ENCODE measurements at places on chromosomes 2 and 18.

- DNase-seq, result no peak
Measured at GRCh38 chr2:15982285-15983044, 42.1 kb downstream of the MYCN start.

DNA sequence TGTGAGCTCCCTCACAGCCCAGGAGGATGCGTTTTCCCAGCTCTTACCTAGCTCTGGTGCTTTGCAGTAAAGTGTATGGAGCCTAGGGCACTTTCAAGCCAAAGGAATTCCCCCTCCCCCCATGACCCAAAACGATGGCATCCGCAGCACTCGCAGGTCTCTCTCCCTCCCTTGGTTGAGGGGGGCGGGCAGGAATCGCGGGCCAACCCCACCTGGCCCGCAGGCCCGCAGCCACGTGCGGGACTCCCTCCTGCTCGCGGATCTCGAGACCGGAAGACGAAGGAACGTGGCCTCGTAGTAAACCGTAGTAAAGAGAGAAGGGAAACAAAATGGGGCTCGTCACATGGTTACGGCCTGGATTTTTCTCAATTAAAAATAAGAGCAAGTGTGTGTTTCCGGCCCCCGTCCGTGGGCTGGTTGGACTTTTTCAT lies 8.5 kb downstream of the IRS1 start:
- DNase-seq, result no peak

DNA sequence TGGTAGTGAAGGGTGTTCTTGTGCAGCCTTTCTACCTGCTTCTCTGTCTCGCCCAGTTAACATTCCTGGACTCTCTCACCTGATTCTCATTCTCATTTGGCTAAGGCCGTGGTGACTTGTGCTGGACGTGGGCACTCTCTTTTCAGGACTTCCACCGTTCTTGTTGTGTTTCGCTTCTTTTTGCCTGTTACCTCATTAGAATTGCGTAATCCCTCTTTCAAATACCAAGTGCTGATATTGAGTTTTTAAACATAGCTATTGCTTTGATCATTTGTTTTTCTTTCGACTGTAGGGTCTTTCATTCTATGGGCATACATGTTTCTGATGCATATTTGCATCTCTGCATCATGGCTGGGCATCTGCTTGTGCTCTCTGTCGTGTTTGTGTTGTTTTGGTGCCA lies 287.0 kb downstream of the ALPK2 start:
- no peak for DNase-seq

DNA sequence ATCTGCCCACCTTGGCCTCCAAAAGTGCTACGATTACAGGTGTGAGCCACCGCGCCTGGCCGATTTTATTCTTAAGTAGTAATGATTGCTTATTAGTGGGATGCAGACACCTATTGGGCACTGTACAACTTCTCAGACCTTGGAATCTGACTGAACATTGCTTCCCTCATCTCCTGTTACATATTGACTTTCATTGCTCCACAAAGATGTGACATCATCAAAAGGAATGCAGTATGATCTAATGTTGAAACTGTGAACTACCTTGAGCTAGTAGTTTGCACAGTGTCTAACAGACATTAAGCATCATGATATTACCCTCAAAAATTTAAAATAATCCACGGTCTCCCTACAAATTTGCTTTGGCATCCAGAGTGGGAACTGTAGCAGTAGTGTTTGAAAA lies 109.8 kb upstream of the SIX2 start:
- DNase-seq, result no peak

DNA sequence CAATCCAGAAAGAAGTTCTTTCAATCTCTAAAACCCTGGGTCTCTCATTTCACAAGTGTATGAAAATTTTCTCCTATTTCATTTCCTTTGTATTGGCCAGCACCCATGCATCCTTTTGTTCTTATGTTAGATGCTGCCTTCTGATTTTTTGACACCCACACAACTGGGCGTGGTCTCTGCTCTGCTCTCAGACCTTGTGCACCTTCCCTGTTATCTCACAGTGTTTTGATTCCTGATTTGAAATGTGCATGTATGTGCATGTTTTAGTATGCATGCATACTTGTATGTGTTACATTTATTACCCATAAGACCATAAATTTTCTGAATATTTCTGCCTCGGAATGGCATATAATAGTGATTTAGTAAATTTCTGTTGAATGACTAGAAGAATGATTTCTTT lies 152.2 kb downstream of the CTNNA2 start:
- DNase-seq, result no peak

GRCh38 chr2:176794392-176794791 lies 418.2 kb upstream of the HNRNPA3 start:
- DNase-seq, result no peak

DNA sequence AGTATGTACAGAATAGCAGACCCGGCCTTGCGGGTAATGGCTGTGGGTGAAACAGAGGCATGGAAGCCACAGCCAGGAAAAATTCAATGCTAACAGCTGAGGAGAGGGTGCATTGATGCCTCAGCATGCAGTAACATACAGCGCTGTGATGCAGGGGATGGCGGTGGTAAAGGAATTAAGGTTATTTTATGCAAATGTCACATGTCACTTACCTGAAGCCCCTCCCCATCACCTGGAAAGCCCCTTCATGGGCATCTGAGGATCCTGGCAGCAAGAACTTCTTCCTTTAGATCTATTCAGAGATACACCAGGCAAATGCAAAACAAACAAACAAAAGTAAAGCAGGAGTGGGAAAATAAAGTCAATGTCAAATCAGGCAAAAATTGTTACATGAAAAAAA lies 1.7 kb upstream of the SP110 start:
- no peak for DNase-seq

DNA sequence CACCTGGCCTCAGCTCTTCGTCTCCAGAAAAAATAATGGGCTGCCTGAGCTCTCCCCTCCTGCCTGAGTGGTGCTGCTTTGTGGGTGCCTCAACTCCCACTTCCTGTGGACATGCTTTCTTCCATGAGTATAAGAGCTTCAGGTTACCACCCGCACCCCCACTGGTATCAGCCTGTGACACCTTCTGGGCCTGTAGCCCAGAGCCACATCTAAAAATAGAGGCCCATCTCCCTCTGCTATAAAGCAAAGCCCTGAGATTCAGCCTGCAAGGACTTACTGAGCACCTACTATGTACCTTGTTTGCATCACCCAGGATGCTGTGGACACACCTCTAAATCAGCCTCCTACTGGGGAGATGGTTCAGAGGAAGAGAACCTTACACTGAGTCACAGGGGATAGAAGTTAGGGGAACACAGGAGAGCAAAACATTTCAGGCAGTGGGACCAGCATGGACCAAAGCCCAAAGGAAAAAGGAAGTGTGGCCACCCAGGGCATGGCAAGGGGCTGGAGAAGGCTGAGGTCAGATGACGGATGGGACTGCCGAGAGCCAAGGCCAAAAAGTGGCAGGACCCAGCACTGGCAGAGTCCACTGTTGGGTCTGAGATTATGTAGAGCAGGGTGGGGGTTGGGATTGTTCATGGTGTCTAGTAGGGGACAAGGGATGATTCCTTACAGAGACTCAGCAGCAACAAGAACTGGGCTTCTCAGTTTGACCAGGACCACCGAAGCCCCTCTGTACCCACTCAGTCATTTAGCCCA lies 123.7 kb upstream of the PPP1CB start:
- no peak for DNase-seq

DNA sequence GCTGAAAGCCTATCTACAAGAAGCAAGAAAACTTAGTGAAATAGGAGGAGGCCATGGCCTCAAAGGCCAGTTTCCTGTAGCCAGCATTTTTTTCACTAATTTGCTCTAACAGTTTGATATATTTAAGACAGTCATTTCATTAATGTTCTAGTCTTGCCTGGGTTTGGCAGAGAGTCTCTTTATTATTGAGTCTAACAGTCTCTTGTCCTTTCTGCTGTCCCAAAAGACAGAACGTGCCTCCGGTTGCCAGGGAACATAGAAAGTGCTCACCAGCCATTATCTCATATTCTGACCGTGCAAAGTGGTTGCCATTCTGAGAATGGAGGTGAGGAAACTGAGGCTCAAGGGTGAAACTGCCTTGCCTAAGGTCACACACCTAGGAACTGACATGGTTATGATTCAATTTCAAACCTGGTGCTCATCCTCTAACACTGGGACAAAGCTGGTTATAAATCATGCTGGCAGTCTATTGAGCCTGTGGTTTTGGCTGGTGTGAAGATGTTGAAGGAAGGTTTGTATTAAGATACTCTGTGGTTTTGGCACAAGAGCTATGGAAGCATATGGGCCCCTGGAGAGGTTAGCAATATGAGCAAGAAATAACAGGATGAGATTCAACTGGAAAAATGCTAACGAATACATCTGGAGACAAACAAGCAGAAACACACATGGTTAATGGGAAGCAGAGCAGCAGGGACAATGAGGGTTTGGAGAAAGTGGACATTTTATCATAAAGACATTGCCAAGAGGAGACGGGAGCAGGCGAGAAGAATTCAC lies 903.3 kb upstream of the KLHL29 start:
- no peak for DNase-seq

DNA sequence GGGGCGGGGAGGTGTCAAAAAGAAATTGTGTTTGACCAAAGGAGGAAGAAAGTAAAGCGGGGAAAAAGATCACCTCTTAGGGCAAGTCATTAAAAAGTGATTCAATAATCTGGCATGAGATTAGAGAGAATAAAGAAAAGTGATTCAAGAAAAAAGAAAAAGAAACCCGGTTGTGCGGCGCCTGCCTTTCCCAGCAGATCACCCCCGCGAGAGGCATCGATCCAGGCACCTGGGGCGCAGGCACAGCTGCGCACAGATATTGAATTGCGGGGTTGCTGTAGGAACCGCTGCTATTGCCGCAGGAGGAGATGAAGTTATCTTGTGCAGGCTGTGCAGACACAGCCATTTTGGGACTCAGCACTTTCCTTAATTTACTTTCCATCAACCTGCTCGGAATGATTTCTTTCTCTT lies 71.2 kb downstream of the PLB1 start:
- peak; percentile 32 for DNase-seq

GRCh38 chr2:18411626-18412025 lies 148.8 kb downstream of the RDH14 start:
- no peak for DNase-seq

GRCh38 chr2:196279541-196279940 lies 108.2 kb upstream of the STK17B start:
- DNase-seq, result no peak

GRCh38 chr2:69390471-69390870 lies 3.4 kb upstream of the GFPT1 start:
- no peak for DNase-seq

DNA sequence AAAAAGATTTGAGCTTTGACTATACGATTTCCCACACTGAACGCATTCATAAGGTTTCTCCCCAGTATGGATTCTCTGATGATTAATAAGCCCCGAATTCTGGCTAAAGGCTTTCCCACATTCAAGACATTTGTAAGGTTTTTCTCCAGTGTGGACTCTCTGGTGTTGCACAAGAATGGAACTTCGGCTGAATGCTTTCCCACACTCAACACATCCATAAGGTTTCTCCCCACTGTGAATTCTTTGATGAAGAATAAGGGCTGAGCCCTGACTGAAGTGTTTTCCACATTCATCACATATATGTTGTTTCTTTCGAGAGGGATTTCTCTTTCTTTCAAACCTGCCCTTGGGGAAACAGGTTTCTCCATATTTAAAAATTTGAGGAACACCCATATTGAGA lies 6.9 kb downstream of the ZNF24 start:
- no peak for DNase-seq

DNA sequence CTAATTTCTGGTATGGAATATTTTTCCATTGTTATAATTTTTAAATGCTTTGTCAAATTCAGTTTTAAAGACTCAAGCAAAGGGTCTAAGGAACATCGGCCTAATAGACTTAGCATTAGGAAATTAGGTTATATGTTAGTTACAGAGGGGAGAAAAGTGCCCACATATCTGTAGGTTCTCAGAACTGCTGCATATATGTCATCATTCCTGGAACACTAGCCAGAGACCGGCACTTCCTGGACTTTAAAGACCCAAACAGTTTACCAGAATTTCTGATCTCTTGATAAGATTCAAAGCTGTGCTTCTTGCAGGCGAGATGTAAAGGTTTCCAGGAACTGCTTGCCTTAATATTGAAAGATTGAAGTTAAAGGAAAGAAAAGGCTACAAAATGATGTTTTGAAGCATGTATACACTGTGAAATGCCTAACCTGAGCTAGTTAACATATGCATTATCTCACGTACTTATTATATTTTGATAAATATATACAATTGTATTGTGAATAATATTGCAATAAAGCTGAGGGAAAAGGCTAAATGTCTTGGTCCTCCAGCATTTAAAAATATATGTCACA lies 993.6 kb downstream of the LRP1B start:
- no peak for DNase-seq

GRCh38 chr2:225494100-225494459 lies 94.6 kb downstream of the NYAP2 start:
- DNase-seq, result no peak

All from activated CD8-positive, alpha-beta memory T cell treated with anti-CD3 and anti-CD28 coated beads, Interleukin-2, amount 50 U/mL, for 4 hours (primary cell).